GM10248 (cell line): ENCODE measurements at places on chromosomes 6 and 20.

DNA sequence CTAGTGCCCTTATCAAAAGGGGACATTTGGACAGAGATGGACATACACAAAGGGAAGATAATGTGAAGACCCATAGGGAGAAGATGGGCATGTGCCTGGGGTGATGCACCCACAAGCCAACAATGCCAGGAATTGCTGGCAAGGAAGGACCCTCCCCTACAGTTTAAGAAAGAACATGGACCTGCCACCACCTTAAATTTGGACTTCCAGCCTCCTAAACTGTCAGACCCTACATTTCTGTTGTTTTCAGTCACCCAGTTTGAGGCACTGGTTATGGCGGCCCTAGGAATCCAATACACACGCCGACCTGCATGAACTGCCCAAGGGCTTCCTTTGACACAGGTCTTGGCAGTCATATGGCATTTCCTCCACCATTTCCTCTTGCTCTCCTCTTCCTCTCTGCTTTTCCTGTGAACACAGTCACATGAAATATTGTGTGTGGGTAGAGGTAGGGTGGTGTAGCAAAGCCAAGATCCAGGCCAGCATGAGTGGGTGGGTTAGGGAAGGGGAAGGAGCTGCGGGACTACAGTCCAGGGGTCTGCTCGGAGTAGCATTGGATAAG lies 115.6 kb downstream of the ZDHHC14 start:
- no peak for DNase-seq

GRCh38 chr6:8674126-8674525 lies 238.8 kb upstream of the SLC35B3 start:
- DNase-seq, result peak; percentile 13

- DNase-seq, result no peak
These were observed 69.5 kb upstream of the MC3R start for GRCh38 chr20:56179051-56179450.

- DNase-seq, result no peak
These were observed 401.6 kb downstream of the CDC5L start for GRCh38 chr6:44789061-44789460.

GRCh38 chr6:163338671-163339405 lies 75.7 kb upstream of the QKI start:
- no peak for DNase-seq

DNA sequence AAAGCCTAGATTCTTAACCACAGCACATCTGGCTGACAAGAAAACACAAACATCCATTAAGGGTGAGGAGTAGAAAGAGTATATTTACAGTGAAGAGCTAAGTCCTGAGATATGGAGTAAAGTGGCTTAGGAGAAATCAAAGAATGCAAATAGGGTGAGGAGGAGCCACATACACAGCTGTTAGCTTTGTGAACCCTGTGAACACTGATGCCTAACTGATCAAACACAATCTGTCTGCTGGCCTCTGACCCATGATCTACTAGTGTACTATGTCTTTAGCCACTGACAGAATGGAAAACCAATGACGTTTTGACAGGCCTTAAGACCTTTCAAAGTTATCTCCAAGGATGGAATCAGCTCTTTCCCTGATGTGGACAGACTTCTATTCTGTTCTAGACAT lies 75.2 kb downstream of the ZHX3 start:
- no peak for DNase-seq

GRCh38 chr6:114362396-114362795 lies 19.6 kb upstream of the HS3ST5 start:
- DNase-seq, result no peak

DNA sequence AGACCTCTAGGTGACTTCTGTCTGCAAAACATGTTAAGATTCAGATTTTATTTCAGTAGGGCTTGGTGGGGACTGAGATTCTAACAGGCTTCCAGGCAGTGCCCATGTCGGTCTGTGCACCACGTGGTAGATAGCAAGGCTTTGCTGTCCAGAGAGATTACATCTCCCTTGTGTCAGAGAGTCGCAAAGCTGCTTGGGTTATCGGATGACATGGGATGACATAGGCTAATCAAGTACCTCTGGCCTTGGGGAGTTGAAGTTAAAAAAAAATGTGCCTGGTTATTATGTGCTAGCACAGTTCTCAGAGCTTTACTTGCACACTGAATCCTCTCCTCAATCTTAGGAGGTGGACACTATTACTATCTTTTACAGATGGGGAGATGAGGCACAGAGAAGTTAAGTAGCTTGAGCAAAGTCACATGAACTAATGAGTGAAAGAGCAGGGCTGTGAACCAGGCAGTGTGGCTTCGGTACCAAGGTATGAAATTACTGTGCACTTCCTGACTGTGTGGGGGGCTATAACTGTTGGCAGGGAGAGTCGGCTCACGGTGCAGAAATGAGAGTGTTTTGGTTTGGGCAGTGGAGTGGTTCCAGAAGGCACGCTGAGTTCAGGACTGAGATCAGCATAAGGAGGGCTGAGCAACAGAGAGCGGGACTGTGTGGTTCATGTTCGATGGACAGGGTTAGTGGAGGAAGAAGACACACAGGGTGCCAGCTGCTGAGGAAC lies 41.1 kb downstream of the FARS2 start:
- DNase-seq, result peak; percentile 45
